ENCODE measurements at places on chromosomes 5 and 9.
A peak's percentile ranks its signal among the peaks of the same experiment; 100 is the strongest.

GRCh38 chr5:135642488-135642870 lies 63.7 kb upstream of the CXCL14 start:
- DNase-seq = no peak

DNA sequence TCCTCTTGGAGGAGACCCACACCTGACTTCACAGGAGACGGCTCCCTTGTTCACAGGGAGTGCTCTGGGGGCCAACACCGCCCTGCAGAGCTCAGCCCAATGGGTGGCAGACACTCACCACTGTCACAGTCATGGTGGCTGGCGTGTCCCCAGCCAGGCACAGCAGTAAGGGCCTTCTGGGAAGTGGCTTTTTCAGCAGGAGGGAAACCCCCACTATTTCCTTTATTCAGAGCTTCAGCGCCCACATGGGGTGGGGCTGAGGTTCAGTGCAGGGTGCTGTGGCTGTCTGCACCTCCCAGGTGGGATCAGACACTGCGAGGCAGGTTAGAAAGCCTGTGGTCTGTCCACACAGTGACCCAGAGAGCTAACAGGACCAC lies 3.6 kb upstream of the SNAPC4 start:
- peak; percentile 59 for DNase-seq

DNA sequence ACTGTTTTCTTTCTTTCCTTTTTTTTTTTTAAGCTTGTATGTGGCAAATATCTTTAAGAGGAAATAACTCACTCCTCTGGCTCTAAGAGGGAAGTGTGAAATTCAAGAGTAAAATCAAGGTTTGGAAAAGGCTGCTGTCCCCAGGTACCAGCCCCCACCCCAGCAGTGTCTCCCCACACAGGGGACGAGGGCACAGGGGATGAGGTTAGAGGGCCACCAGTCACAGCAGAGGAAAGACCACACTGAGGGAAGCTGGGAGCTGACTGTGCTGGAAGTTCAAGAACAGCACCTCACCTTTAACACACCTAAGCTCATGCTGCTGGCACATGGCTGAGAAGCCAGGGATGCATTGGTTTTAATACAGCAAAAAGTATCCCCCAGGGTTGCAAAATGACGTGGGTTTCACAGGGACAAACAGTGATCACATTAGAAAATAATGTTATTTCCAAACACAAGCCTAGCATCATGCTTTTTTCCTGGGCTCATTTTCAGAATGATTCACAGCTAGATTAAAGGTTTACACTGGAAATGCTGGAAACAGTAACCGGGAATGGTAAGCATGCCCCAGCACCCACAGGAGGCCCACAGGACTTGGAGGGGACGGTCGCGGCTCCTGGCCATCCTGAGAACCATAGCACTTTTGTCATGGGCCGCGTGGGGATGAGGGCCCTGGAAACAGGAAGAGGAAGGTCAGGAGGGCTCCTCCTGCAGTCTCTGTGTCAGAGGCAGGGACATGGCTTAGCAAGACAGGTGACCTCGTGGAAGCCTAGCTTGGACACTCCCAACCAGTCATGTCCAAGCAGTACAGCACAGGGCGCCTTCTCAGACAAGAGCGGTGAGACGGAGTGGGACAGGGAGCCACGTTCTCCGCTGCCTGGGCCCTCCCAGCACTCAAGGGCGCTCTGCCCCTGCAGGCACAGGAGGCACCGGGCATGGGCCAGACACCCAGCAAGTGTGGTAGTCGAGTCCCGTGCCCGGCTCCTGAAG lies 6.9 kb downstream of the LPCAT1 start:
- DNase-seq = no peak

GRCh38 chr5:92402045-92402444 lies 1018.9 kb upstream of the ARRDC3 start:
- DNase-seq = no peak

- DNase-seq = no peak
These were observed 20.0 kb upstream of the TEK start for GRCh38 chr9:27088981-27089380.

GRCh38 chr5:153824909-153825308 lies 213.8 kb downstream of the FAM114A2 start:
- no peak for DNase-seq

DNA sequence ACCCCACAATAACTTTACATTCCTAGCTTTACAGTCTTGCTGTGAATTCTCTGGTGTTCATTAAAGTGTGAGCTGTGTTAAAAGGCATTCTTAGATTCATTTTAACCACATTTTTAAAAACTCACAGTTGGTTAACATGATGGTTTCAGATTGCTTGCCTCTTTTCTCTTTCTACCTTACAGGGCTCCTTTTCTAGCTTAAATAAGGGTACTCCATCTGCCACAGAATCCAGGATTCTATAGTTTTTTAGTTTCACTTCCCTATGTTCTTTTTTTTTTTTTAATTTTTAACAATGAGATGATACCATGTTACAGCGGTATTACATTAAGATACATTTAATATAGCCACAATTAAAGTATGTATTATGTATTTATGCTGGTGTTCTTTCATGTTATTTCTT lies 3.9 kb upstream of the FBXO4 start:
- no peak for DNase-seq

GRCh38 chr5:24681106-24681505 lies 36.3 kb upstream of the CDH10 start:
- DNase-seq = no peak

DNA sequence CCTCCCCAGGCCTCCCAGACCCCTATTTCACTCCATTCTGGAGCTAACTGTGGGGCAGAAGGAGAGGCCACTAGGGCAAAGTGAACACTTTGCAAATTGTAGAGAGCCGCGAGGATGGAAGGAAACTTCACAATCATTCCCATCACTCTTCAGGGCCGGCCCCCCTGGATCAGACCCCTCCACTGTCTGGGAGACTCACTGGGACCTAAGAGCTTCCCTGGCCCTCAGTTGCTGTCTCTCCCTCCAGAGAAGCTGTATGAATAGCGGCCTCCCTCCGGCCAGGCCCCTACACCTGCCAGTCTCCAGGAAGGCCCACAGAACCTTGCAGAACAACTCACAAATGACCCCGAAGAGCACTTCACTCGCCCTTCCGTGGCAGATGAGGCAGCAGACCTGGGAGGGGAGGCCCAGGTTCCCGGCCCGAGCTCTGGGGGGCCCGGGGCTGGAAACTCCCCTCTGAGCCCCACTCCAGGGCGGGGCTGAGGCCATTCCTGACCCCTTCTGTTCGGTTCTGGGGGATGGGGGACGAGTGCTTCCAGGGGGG lies 141.9 kb upstream of the IER5L start:
- DNase-seq = no peak

DNA sequence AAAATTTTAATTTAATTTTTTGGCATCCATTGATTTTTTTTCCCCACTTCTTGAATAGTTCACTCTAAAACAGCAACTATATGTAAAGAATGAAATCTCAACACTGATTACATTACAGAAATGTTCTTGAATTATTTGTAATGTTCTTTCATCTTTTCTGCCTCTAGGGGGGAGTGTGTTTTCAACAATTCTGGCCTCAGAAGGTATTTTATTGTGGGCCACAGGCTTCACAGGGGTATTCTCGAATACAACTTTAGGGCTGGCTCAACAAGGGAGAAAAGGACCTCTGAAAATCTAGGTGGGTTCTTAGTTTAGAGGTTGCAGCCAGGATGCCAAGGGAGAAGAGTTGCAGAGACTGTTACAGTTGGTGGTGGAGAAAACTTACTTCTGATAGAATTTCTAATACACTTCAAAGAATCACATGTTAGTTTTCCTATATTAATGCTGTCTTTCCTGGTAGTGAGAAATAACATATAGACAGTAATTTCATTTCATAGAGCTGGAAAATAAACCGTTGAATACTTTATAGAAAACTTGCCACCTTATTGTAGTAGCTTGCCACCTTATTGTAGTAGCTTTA lies 3.6 kb upstream of the NPR3 start:
- no peak for DNase-seq

- DNase-seq = no peak
These were observed 42.8 kb upstream of the SH3GL2 start for GRCh38 chr9:17536027-17536426.

GRCh38 chr9:97900738-97901565 lies 21.3 kb downstream of the TRMO start:
- no peak for DNase-seq

- no peak for DNase-seq
These were observed 199.4 kb upstream of the ST8SIA4 start for GRCh38 chr5:101102506-101102905.

All from stimulated activated CD8-positive, alpha-beta memory T cell treated with anti-CD3 and anti-CD28 coated beads, Interleukin-15, amount 100 ng/mL, for 4 hours (primary cell).